ENCODE measurements at places on chromosomes 5 and 9.

DNA sequence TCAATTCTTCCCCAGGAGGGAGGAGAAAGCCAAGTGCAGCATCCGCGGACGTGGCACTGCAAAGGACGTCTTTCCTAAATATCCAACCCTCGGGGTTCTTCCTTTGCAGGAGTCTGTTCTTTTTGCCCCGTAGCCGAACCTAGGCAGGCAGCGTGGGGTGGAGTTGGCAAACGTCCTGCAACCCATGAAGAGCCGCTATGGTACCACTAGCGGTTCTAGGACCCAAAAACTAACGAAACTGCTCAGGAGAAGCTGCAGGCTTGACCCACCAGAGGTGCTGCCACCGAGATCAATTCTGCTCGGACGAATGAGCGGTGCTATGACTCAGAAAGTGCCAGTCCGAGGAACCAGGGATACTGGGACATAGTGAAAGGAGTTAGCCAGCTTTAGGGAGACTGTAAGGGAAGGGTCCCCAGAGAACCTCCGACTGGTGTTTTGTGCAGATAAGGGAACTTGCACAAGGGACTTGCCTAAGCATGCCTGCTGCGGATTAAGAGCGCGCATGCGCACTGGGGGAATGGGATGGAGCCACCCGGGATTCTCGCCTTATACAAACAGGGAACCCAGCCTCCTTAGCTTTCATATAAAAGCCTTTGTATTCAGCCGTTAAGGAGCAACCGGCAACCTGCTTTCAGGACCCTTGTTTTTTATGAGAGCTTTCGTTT, 32.7 kb downstream of the ANXA2R start:
- peak; percentile 90 for DNase-seq

GRCh38 chr5:136242611-136243010, 49.6 kb upstream of the SMIM32 start:
- DNase-seq = no peak

GRCh38 chr9:20844916-20845315, 160.9 kb downstream of the FOCAD start:
- DNase-seq = peak; percentile 12

DNA sequence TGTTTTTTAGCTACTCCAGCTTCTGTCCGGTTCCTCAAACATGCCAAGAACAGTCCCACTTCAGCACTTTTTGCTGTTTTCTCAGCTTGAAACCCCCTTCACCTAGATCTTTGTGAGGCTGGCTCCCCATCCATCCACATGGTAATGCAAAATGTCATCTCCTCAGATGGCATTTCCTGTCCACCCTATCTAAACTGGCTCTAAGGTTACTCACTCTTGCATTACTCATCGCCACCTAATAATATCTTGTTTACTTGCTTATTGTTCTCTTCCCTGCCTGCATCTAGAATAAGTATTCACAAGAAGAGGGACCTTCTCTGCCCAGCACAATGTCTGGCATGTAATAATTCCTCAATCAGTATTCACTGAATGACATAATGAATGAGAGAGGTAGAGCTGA, 220.1 kb downstream of the FAM114A2 start:
- peak; percentile 48 for DNase-seq

DNA sequence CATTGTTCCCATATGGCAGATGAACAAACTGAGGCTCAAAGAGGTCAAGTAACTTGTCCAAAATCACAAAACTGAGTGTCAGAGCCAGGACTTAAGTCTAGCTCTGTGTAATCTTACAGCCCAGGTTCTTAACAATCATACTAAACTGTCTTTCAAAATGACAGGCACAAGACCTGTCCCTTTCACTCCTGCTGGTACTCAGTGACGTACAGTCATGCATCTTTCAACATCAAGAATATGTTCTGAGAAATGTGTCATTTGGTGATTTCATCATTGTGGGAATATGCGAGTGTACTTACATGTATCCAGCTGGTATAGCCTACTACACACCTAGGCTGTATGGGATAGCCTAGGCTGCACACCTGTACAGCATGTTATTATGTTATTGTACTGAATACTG, 646.8 kb upstream of the WWC1 start:
- peak; percentile 22 for DNase-seq

GRCh38 chr5:134821841-134822240, 23.9 kb upstream of the C5orf24 start:
- DNase-seq = no peak

GRCh38 chr5:160083501-160083900, 35.7 kb downstream of the PWWP2A start:
- peak; percentile 77 for DNase-seq

DNA sequence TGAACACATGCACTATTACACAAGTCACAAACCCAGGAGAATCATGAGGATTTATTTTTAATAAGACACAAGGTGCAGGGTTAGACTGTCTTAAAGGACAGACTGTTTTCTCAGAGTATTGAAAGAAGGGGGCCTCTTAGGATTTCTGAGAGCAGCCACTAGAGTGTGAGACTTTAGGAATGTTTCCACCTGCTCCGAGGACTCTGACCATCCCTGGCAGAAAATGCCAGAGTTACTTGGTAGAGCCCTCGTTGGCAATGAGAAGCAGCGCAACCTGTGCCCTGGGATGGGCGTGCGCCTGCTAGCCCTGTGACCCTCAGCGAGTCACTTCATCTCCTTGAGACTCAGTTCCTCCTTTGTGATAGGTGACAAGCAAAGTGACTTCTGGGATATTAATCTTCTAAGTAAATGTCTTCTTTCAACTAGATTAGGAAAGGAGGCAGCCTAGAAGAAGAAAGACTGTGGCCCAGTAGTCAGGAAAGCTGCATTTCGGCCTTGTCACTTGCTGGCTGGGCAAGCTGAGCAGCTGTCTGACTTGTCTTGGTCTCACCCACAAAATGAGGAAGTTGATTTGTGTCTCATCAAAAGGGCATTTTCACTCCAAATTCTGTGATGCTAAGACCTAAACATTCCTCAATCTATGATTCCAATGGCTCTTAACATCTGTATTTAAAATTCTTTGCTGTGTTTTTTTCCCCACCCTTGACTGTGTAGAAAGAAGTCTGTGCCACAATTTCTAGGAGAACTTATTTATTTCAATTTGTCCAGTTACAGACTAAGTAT, 60.5 kb downstream of the PTCD2 start:
- DNase-seq = peak; percentile 60

GRCh38 chr5:1827886-1828397, 26.7 kb downstream of the NDUFS6 start:
- DNase-seq = peak; percentile 1

GRCh38 chr5:127838661-127839060, 135.5 kb downstream of the CCDC192 start:
- DNase-seq = peak; percentile 72

DNA sequence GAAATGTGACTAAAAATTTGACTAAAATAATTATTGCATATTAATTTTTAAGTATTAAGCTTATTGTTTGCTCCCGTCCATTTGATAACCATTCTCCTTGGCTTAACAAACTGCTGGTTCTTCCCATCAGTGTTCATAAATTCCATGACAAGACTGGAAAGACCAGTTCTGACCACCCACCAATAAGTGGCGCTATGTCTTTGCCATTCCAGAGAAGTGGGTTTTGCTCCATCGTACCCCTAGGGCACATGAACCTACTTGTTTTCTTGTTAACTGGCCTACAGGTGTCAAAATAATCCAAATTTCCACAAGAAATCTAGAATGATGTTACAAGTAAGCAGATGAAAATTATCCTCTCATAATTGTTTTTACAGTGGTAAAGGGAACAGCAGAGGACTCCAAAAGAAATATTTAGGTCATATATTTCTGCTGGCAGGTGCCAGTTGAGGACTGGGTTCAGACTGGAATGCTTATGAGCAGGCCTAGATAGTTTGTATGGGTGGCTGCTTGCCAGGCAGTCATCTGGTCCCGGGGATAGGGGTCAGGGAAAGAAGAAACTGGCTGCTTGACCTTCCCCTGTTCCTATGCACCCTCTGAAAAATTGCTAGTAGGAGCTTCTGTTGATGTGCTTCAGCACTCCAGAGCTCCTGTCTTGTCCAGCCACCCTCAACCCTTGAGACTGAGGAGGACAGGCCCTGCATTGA, 283.1 kb upstream of the ADAMTSL1 start:
- DNase-seq = no peak

DNA sequence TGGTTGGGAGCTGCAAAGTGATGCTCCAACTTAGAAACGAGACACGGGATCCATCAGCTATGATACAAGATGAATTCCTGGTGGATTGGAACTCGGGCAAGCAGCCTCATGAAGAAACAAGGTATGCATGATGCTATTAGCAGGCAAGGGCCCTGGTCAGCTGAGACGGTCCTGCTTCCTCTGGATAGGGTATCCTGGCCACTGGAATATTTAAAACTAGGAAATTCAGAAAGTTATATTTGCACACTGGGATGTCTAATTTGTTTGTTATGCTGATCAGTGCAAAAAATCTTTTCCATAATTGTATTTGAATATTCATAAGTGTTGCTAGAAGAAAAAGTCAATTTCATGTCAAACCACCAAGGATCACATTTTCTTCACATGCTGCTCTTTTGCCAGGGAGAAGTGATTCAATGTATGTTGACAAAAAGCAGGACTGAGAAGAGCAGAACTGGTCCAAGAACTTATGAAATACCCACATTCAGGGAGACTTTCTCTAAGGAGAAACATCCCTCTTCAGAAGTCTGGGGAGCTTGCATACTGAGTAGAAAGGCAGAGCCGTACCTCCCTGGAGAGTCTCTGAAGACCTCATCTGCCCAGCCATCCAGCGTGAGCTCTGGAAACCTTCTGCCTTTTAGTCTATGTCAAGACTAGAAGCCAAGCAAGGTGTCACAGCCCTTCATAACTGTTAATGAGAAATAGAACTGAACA, 6.7 kb upstream of the NXNL2 start:
- DNase-seq = no peak

- DNase-seq = peak; percentile 36
Measured at GRCh38 chr5:80399526-80400239, 8.2 kb upstream of the ZFYVE16 start.

- DNase-seq = no peak
Measured at GRCh38 chr5:39726467-39726866, 301.7 kb upstream of the DAB2 start.

DNA sequence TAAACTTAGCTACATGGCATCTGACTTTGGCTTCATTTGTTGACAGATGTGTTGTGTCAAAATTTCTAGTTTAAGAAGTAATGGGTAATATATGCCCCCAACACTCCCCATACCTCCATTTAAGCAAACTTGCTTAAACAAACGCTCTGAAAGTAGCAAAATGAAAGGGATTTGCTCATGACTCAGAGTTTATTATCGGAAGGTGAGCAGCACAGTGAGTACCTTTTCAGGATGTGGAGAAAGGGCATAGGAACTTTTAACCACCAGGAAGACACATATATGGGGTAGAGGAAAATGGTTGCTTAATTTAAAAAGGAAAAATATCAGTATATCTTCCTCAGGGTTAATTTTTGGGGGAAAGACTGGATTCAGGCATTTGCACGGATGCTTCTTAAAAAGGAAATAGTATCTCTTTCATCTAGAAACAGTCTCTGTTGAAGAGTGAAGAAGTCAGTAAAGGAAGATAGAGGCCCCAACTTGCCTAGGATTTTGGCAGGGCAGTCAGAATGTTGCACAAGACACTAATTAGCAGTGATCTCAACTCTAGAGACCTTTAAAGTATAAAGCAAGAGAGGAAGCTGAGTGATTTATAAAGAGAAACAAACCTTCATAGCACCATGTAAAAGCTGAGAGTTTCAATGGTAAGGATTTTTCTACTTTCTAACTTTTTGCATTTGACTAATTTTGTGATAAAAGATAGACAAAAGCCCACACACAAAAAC, 155.1 kb downstream of the TRIO start:
- peak; percentile 69 for DNase-seq

DNA sequence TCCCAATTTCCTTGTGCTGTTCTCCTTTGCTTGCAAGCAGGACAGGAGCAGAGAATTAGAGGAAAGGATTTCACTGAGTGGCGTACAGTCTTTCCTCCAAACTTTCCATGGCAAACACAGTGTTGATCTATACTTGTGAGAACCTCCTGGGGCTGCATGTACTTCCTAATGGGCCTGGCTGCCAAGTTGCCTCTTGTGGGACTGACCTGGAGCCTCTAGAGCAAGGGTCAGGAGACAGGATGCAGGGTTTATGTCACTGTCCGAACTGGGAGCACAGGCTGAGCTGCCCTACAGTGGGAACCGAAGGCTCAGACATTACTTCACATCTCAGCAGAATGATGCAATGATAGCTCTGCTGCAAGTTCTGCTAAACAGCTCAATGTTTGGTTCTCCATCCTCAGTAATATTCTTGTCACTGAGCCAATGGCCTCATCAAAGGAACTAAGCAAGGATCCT, 102.3 kb downstream of the ENC1 start:
- peak; percentile 78 for DNase-seq

- no peak for DNase-seq
Measured at GRCh38 chr9:121831869-121832268, 180.4 kb downstream of the DAB2IP start.

DNA sequence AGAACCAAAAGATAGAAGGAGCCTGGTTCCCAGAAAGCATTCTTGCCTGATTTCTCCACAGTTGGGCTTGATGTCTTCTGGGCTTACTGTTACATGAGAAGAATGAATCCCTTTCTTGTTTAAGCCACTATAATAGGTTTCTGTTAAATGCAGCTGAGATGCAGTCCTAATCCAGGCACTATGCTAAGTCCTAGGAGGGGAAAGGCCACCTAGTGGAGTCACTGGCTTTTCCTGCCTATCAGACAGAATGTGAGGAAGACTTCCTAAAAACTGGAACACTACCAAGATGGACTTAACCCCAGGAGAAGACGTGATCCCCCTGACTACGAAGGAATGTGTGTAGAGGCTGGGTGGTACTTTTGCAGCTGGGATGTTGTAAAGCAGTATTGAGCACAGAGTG, 34.3 kb upstream of the FSD1L start:
- peak; percentile 63 for DNase-seq

DNA sequence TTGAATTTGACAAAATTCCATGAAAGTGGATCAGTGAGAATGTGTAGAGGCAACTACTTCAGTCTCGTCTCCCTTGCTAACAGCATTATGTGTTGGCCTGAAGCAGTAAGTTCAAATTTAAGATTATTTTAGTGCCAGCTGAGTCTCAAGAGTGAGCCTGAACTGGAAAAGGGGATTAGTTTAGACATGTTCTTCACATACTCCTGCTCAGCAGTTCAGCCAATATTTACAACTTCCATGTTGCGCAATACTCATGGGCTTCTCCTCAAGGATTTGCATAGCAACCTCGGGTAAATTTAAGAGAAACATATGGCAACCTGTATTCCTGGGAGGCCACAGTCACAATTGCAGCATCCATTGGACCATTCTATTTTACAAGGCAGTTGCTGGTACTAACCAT, 553.8 kb downstream of the PTPRD start:
- no peak for DNase-seq

- no peak for DNase-seq
Measured at GRCh38 chr5:35830587-35830986, 26.1 kb upstream of the IL7R start.

- DNase-seq = no peak
Measured at GRCh38 chr9:109095321-109095720, 24.4 kb downstream of the TMEM245 start.

Data from EH (cell line).